ENCODE measurements at places on chromosomes 7 and 10. TPM values are rescaled to one million over a fixed set of nuclear protein-coding genes. Genes with fewer than 3 reads are reported as not detected.

DNA sequence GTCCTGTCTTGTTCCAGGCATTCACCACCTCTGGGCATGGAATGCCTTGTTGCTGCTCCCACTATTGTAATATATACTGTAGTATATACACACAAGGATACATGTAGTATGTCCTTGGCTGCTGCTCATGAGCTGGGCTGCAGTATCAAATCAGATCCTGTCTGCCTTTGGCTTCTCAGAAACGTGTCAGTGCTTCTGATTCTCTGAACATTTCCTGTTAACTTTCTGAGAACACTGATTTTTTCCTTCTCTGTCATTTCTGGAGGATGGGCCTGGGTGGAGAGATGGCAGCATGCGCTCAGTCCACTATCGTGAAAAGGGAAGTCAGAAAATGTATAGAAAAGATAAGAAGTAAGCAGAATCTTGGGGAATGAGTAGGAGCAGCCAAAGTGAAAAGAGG is 12.2 kb downstream of the SFTPA2 start:
- no peaks in the 10 kb centered on the region for H3K36me3 ChIP-seq
- H3K27ac ChIP-seq, result no peak overlapping the region
- H3K27me3 ChIP-seq, result no peaks in the 10 kb centered on the region
- no peak overlapping the region for H3K4me3 ChIP-seq
- H3K4me1 ChIP-seq, result no peaks in the 10 kb centered on the region
- DNase-seq, result no peak

DNA sequence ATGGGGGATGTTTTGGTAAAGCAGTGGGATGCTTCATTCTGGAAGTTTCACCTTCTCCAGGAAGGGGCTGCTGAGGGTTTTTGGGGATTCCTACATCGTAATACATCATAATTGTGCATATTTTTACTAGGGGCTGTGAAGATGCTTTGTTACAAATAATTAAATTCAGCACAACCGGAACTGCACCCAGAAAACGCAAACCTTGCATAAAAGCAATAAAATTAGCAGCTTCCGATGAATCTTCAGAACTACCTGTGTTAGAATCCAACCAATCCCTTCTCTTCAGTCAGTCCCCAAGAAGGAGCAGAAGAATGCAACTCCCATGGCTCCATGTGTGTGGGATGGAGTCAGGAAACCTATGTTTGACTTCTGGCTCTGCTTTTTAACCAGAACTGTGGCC is 48.4 kb upstream of the HMX3 start:
- H3K27ac ChIP-seq, result no peak overlapping the region
- H3K4me3 ChIP-seq, result no peak overlapping the region
- no peaks in the 10 kb centered on the region for H3K36me3 ChIP-seq
- H3K27me3 ChIP-seq, result no peaks in the 10 kb centered on the region

- no peaks in the 10 kb centered on the region for H3K4me1 ChIP-seq
- H3K27me3 ChIP-seq, result no peaks in the 10 kb centered on the region
- DNase-seq, result no peak
- H3K4me3 ChIP-seq, result no peak overlapping the region
- H3K27ac ChIP-seq, result no peak overlapping the region
Observed at GRCh38 chr7:34311591-34311990, 346.4 kb upstream of the NPSR1 start.

DNA sequence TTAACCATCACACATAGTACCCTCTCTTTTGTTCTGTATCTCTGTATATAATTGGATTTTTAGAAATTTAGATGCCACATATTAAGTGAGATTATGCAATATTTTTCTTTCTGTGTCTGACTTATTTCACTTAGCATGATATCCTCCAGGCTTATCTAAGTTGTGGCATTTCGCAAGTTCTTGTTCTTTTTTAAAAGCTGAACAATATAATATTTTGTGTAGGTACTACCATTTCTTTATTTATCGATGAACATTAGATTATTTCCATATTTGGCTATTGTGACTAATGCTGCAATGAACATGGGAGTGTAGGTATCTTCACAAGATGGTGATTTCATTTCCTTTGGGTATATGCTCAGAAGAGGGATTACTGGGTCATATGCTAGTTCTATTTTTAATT is 295.0 kb downstream of the SUGCT start:
- H3K4me3 ChIP-seq, result no peak overlapping the region
- H3K27me3 ChIP-seq, result no peaks in the 10 kb centered on the region
- no peaks in the 10 kb centered on the region for H3K36me3 ChIP-seq

The HABP2 gene
- total RNA-seq, result 0.77 TPM

The SPDYE8 gene
- total RNA-seq, result not detected

Measured in lower lobe of right lung (tissue), 2 donors.